Activated CD4-positive, alpha-beta T cell treated with anti-CD3 and anti-CD28 coated beads, Interleukin-2, amount 10 ng/mL, durations not matched to agents 7 days and 5 days (primary cell): ENCODE measurements at places on chromosomes 1 and 21. TPM values are rescaled to one million over a fixed set of nuclear protein-coding genes. Genes with fewer than 3 reads are reported as not detected.
A peak's percentile ranks its signal among the peaks of the same experiment; 100 is the strongest.

- no peaks in the 10 kb centered on the region for H3K27me3 ChIP-seq
- no peak for DNase-seq
- H3K27ac ChIP-seq, result no peak overlapping the region
- no peaks in the 10 kb centered on the region for H3K36me3 ChIP-seq
- peaks cover 8% of the 10 kb centered on the region for H3K4me1 ChIP-seq
Observed at GRCh38 chr1:173422456-173422976, 54.6 kb upstream of the PRDX6 start.

- H3K27me3 ChIP-seq, result no peaks in the 10 kb centered on the region
- DNase-seq, result no peak
- no peak overlapping the region for H3K4me3 ChIP-seq
- no peak overlapping the region for H3K27ac ChIP-seq
Observed at GRCh38 chr1:198934426-198934825, 295.6 kb downstream of the PTPRC start.

MYBPH gene
- not detected for total RNA-seq

GRCh38 chr1:220526294-220526693 is 1.6 kb upstream of the MARK1 start:
- H3K36me3 ChIP-seq, result no peaks in the 10 kb centered on the region
- no peak overlapping the region for H3K4me3 ChIP-seq
- H3K27ac ChIP-seq, result no peak overlapping the region
- DNase-seq, result no peak

GPR157 gene
- 3.4 TPM for total RNA-seq

INAVA gene
- not detected for total RNA-seq

DNA sequence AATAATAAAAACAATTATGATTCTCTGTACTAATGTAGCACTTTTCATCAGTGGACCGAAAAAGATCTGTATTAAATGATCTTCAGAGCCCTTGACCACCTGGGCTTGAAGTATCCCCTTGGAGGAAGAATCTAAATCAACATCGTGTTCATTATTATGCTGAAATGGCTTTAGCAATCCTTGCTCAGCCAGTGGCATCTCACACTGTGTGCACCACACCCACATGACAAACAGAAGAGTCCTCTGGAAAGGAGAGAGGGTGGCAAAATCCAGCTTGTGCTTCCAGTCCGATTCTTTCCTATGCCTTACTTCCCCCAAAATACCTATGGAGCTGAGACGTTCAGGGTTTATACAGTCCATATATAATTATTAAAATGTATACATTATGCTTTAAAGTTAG is 318.5 kb upstream of the RUNX1 start:
- no peak overlapping the region for H3K27ac ChIP-seq
- H3K4me1 ChIP-seq, result no peaks in the 10 kb centered on the region
- H3K36me3 ChIP-seq, result no peaks in the 10 kb centered on the region
- no peaks in the 10 kb centered on the region for H3K27me3 ChIP-seq

DNA sequence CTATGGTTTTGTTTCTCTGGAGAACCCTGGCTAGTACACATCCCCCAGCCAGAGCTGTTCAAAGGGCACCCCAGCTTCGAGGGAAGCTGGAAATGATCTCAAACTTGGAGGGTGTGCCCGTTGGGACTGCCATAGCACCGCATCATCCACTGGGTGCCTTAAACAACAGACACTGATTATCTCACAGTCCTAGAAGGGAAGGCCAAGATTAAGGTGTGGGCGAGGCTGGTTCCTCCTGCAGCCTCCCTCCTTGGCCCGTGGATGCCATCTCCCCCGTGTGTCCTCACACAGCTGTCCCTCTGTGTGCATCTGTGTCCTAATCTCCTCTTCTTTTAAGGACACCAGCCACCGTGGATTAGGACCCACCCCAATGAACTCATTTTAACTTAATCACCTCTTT is 4.2 kb upstream of the IBA57 start:
- H3K4me1 ChIP-seq, result peaks cover 35% of the 10 kb centered on the region
- no peaks in the 10 kb centered on the region for H3K27me3 ChIP-seq
- H3K36me3 ChIP-seq, result no peaks in the 10 kb centered on the region
- no peak for DNase-seq
- H3K4me3 ChIP-seq, result no peak overlapping the region

- no peaks in the 10 kb centered on the region for H3K36me3 ChIP-seq
- H3K4me3 ChIP-seq, result no peak overlapping the region
- peaks cover 4% of the 10 kb centered on the region for H3K4me1 ChIP-seq
- DNase-seq, result no peak
- no peak overlapping the region for H3K27ac ChIP-seq
Observed at GRCh38 chr1:192958871-192959270, 100.3 kb downstream of the UCHL5 start.

GRCh38 chr21:31336739-31337040 is 7.4 kb downstream of the TIAM1 start:
- DNase-seq, result no peak
- H3K4me1 ChIP-seq, result peaks cover 36% of the 10 kb centered on the region
- peaks cover 36% of the 10 kb centered on the region for H3K36me3 ChIP-seq
- H3K27me3 ChIP-seq, result no peaks in the 10 kb centered on the region
- no peak overlapping the region for H3K4me3 ChIP-seq

- no peaks in the 10 kb centered on the region for H3K27me3 ChIP-seq
- no peak for DNase-seq
- peaks cover 48% of the 10 kb centered on the region for H3K36me3 ChIP-seq
Observed at GRCh38 chr21:33963848-33964555, 48.4 kb upstream of the ATP5PO start.

DNA sequence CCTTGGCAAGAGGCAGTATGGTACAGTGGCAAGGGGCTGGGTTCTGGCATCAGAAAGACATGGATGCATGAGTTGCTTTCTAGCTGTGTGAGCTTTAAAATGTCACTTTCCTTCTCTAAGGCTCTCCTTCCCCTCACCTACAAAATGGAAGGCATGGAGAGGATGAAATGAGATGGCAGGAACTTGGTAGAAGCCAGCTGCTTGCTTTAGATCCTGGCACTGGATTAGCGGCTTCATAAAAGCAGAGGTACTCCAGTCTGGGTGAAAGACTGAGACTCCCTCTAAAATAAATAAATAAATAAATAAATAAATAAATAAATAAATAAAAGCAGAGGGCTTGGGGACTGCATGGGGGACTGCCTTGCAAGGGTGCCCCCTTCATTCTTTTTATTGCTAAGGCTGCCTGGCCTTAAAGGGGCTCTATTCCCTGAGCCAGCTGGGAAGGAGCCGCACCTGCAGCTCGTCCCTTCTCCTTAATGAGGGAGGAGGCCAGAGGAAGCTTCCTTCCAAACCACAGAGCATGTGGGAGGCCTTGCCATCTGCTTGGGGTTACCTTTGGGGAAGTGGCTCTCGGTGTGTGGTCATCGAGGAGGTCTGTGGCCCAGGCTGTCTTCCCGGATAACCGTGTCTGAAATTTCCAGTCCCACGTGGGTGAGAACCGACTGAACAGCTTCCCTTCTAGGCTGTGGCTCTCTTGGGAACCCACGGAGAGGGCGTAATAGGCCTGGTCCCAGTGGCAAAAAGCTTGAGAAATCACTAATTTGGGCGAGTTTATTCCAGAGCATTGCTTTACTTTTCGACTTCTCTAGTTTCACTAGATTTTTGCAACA is 2.0 kb upstream of the ATP13A2 start:
- peaks cover 29% of the 10 kb centered on the region for H3K4me1 ChIP-seq
- DNase-seq, result no peak
- H3K27ac ChIP-seq, result no peak overlapping the region
- peaks cover 2% of the 10 kb centered on the region for H3K36me3 ChIP-seq
- H3K27me3 ChIP-seq, result peaks cover 3% of the 10 kb centered on the region
- H3K4me3 ChIP-seq, result no peak overlapping the region

ARHGAP30 gene
- 244 TPM for total RNA-seq

DNA sequence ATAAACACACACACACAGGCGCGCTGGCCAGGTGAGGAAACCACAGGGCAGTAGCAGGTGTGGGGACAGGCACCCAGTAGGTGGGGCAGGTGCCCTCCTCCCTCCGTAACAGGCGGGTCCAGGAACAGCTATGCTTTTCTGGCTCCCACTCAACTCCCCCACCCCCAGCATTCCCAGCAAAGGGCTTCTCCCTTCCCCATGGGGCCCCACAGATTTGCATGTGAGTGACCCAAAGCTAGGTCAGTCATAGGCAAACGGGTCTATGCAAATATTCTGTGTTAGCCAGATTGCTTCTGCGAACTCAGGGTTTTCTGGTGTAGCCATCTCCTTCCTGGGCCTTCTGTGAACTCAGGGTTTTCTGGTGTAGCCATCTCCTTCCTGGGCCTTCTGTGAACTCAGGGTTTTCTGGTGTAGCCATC is 114.2 kb downstream of the SIK1 start:
- peaks cover 2% of the 10 kb centered on the region for H3K27me3 ChIP-seq
- no peak overlapping the region for H3K27ac ChIP-seq

SPEN gene
- 65.1 TPM for total RNA-seq

GRCh38 chr1:6108937-6109614 is 63.4 kb downstream of the KCNAB2 start:
- peak; percentile 50 for DNase-seq
- H3K4me1 ChIP-seq, result no peaks in the 10 kb centered on the region
- H3K4me3 ChIP-seq, result no peak overlapping the region
- H3K27ac ChIP-seq, result no peak overlapping the region

NID1 gene
- total RNA-seq, result not detected
